ENCODE measurements at places on chromosomes 6 and 20.

DNA sequence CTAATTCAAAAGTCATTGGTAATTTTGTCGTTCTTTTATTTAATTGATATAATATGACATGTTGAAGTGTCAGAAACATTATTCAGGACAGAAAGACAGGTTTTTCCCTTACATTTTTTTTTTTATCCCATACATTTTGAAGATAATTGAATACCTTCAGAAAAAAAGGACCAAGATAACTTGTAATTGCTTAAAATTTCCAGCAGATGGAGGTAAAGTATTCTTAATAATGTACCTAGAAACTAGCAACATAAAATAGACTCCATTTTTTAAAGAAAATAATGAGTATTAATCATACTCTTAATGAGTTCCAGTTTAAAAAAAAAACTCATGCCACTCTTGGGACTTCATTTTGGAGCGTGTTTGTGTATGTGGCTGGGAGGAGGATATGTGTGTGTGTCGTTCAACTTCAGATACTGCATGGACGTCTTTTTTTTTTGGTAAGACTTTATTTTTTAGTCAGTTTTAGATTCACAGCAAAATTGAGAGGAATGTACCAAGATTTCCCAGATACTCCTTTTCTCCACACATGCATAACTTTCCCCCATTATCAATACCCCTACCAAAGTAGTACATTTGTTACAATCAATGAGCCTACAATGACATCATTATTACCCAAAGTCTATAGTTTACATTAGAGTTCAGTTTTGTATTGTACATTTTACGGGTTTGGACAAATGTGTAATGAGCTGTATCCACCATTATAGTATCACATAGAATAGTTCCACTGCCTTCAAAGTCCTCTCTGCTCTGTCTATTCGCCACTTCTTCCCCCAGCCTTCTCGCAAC is 79.4 kb downstream of the ROS1 start:
- no peak for DNase-seq

- no peak for DNase-seq
Observed at GRCh38 chr20:46586724-46587123, 36.3 kb upstream of the OCSTAMP start.

GRCh38 chr6:13033145-13033544 is 295.2 kb downstream of the TBC1D7 start:
- DNase-seq, result no peak

- no peak for DNase-seq
Observed at GRCh38 chr20:36441027-36441414, 100.3 kb upstream of the MYL9 start.

GRCh38 chr20:21387528-21387927 is 9.8 kb downstream of the NKX2-4 start:
- DNase-seq, result no peak

- DNase-seq, result no peak
Observed at GRCh38 chr6:105794239-105794638, 291.9 kb upstream of the PRDM1 start.

DNA sequence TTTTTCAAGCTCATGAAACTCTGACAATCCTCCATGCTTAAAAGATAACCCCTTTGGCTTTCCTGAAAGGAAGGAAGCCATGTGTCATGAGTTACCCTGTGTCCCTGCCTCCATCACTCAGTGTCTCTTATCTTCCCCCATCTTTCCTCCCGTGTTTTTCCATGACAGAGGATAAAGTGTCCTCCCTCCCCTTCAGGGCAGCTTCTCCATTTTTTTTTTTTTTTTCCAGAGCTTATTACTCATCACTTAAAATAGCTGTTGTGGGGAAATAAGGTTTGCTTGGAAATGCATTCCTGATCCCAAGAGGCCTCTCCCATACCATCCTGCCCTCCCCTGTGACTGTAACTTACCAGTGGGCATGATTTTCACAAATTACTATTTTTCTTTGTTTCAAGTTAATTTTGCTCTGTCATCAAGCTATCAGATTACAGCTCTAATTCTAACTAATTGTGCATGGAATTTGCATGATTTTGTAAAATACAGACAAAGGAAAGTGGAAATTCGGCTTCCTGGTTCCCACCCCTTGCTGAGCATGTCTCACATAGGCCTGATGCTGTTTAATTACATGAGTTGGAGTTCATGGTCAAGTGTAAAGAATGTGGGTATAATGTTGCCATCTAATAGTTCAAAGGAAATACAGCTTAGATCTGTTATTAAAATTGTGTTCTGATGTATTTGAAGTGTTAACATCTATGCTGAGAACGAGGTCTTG is 614.5 kb upstream of the FLRT3 start:
- no peak for DNase-seq

GRCh38 chr6:138963531-138963930 is 24.5 kb downstream of the REPS1 start:
- no peak for DNase-seq

- no peak for DNase-seq
Observed at GRCh38 chr6:129177801-129178200, 294.9 kb downstream of the LAMA2 start.

GRCh38 chr6:113813142-113813541 is 44.0 kb upstream of the MARCKS start:
- DNase-seq, result no peak

GRCh38 chr6:4327841-4328240 is 192.5 kb upstream of the ECI2 start:
- no peak for DNase-seq

All from vagina (tissue), 2 donors.